ENCODE measurements at places on chromosomes 5 and 9.

DNA sequence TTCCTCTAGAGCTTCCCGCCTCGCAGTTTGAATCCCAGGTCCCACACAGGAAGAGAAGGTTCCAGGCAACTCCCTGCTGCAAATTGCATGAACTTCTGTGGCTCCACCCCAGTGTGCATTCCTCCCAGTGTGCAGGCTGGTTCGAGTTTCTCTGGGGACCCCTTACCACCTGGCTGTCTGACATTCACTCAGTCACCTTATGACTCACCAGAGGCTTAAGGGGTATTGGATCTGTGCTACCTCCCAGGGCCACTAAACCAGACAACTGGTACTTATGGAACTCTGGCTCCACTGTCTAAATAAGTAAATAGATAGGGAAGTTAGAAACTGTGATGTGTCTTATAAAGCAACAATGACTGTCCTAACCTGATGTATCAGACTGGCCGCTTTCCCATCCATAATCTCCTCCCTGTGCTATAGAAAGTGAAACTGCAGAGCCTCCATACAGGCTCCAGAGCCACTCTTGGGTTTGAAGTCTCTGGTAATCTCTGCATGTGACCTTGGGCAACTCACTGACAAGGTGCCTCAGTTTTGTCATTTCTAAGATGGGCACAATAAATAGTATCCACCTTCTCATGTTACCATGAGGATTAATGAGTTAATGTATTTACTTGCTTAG is 720.6 kb downstream of the SEMA5A start:
- DNase-seq, result no peak

- DNase-seq, result no peak
Measured at GRCh38 chr5:136285096-136285855, 80.1 kb downstream of the TRPC7 start.

- peak; percentile 34 for DNase-seq
Measured at GRCh38 chr9:137217276-137218211, 4.5 kb downstream of the RNF208 start.

DNA sequence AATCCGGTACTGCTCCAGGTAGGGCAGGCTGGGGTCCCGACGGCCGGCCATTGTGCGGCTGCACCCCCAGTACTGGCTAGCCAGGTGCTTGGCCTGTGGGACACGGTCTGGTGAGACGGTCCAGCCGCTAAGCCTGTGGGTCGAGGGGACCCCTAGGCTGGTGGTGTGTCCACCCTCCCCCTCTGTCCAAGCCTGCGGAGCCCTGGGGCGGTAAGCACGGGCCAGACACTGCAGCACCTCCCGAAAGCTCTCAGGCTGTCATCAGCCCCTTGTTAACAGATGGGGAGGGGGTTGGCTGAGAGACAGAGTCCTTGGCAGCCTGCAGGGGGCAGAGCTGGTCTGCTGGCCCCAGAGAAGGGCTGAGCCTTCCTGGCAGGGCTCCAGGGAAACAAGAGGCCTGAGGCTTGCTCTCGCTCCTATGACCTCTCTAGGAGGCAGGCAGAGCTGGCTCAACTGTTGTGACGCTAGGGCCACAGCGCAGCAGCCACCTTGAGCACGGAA is 11.8 kb upstream of the MRNIP start:
- DNase-seq, result peak; percentile 55

GRCh38 chr9:3181049-3181953 is 337.4 kb upstream of the PUM3 start:
- DNase-seq, result peak; percentile 60

DNA sequence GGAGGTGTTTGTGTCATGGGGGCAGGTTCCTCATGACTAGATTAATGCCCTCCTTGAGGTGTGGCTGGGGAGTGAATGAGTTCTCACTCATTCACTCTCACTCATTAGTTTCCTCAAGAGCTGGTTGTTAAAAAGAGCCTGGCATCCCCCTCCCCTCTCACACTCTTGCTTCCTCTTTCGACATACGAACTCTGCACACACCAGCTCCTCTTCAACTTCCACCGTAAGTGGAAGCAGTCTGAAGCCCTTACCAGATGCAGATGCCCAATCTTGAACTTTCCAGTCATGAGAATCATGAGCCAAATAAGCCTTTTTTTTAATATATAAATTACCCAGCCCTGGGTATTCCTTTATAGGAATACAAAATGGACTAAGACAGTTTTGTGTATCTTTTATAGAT is 82.5 kb downstream of the SPRY4 start:
- DNase-seq, result no peak

DNA sequence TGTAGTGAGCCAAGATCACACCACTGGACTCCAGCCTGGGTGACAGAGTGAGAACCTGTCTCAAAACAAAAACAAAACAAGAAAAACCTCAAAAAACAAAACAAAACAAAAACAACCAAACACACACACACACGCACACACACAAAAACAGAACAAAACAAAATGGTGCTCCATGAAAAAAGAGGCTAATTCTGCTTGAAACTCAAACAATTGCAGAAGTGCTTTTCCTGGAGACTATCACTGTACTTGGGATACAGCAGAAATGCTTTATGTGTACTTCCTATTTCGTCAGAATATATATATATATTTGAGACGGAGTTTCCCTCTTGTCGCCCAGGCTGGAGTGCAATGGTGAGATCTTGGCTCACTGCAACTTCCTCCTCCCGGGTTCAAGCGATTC is 49.9 kb upstream of the HSPA9 start:
- DNase-seq, result no peak

DNA sequence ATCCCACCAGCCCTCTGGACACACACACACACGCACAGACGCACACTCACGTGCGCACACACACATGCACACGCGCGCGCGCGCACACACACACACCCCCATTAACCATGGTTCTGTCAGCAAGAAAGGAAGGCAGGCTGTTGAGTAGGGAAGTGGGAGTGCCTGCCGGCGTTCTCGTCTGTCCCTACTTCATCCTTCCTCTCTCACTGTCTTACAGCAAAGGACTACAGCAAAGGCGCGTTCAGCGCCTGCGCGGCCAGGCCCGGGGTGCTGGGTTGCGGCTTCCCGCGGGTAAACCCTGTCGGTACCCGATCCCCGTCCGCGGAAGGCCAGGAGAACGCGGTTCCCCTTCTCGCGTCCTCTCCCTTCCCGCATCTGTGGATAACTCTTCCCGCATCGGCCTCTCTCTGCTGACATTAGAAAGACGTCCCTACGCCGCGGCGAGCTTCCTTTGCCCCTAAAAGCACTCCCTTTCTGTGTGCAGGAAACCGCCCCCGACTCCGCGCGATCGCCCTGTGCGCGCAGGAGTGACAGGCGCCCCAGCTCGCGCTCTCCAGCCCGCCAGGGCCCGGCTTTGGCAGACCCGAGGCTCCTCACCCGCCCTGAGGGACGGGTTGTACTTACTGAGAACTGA is 219.2 kb downstream of the AGTPBP1 start:
- DNase-seq, result no peak

DNA sequence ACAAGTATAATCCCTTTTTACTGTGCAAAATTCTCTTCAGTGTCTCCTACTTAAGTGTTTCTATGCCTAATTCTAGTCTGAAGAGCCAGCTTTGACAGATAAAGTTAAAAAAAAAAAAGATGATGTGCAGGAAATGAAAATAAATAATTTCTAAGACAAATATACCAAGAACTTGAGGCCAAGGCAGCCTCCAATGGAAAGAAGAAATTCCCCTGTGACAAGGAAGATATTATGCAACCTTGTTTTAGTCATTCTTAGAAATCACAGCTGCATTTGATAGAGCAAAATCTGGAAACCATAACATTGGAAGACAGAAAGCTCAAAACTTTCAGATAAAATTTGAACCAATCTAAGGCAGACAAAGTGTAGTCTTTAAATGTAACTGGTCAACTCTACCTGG is 375.9 kb upstream of the TLE4 start:
- no peak for DNase-seq

DNA sequence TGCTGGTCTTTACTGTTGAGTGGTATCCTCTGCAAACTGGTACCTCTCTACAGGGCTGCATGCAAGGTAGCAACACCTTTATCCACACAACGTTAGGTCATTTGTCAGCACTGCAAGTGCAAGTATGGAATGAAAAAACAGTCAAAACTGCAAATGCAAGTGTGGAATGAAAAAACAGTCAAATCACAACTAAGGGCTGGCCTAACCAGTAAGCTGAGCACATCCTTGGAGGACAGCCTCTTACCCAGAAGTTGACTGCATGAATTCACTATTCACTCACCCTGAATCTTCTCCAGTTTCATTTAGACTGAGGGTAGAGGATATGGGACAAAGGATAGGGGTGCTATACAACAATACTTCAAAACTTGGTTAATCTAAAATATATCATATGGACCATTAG is 158.4 kb downstream of the PPP2R2B start:
- no peak for DNase-seq

GRCh38 chr5:158049459-158049858 is 190.5 kb upstream of the CLINT1 start:
- DNase-seq, result no peak

DNA sequence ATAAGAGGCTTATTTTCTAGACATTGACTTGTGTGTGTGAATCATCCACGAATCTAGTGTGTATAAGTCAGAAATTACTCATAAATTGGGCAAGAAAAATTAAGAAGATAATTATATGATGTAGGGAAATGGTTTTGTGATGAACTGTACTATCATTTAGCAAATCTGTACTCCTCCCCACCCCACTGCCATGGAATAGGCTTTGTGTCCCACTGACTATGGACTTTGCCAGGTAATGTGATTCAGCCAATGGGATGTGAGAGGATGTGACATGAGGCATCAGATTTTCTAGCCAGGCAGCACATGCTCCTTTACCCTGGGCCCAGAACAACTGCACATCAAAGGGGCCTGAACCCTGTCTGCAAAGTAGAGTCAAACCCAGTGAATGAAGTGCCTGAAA is 406.6 kb downstream of the CTNND2 start:
- DNase-seq, result no peak

GRCh38 chr9:84742261-84742660 is 72.7 kb downstream of the NTRK2 start:
- DNase-seq, result no peak

DNA sequence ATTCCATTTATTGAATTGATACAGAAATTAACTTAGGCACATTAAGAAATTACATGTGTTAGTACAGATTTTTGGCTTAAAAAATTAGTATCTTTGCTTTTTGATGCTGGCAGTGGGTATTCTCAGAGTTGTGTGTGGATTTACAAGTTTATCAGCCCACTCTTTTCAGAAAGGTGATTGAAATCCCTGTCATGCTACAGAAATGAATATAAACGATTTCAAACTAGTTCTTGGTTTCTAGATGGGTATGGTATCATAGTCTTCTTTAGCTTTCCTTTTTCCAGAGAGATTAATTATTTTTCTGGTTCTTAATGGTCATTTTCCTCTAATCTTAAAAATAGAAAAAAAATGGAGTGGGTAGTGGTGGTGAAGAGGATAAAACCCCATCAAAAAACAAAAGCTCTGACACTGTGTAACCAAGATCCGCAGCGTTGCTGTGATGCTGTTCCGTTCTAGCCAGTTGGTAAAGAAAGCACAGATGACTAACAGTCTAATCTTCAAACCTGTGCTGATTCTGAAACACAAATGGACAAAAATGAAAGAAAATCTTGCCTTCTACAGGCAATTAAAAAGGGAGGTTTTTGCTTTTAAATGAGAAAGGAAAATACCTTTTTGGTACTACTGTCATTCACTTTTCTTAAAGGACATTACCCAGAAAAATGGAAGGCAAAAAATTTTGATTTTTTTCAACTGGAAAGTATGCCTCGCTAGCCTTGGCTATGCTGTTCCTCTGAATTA is 5.2 kb downstream of the LRRTM2 start:
- DNase-seq, result no peak

DNA sequence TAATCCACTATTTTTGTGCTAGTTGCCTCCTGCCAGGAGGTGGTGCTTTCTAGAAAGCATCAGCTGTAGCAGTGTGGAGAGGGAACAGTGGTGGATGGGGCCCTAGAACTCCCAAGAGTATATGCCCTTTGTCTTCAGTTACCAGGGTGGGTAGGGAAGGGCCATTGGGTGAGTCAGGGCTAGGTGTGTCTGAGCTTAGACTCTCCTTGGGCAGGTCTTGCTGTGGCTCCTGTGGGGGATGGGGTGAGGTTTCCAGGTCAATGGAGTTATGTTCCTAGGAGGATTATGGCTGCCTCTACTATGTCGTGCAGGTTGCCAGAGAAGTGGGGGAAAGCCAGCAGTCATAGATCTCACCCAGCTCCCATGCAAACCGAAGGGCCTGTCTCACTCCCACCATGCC is 11.3 kb upstream of the ADAMTS12 start:
- DNase-seq, result no peak

Measured in hematopoietic multipotent progenitor cell treated with erythropoietin and hydrocortisone succinate and interleukin-3 and kit ligand, for 8 days (in vitro differentiated cells).